Substantia nigra (tissue), 51 donors: ENCODE measurements at places on chromosomes 7 and 10.

GRCh38 chr7:92778972-92779371 lies 57.4 kb downstream of the CDK6 start:
- DNase-seq = no peak

DNA sequence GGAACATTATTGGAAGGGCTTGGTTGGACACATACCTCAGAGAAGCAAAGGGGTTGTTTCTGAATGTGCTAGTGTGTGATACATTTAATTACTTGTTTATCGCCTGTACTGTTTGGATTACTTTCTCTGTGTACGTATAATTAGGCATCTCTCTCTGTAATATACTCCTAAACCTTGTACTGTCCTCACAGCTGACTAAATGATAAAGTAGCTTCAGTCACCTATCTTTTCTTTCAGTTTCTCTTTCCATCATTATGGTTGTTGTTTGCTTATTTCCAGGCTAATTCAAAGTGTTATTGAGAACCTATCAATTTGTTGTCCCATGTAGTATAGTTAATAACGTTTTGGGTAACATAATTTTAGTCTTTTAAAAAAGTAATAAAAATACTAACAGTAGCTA lies 34.0 kb downstream of the MXI1 start:
- DNase-seq = no peak

GRCh38 chr10:124717911-124718741 lies 26.1 kb downstream of the FAM53B start:
- no peak for DNase-seq

DNA sequence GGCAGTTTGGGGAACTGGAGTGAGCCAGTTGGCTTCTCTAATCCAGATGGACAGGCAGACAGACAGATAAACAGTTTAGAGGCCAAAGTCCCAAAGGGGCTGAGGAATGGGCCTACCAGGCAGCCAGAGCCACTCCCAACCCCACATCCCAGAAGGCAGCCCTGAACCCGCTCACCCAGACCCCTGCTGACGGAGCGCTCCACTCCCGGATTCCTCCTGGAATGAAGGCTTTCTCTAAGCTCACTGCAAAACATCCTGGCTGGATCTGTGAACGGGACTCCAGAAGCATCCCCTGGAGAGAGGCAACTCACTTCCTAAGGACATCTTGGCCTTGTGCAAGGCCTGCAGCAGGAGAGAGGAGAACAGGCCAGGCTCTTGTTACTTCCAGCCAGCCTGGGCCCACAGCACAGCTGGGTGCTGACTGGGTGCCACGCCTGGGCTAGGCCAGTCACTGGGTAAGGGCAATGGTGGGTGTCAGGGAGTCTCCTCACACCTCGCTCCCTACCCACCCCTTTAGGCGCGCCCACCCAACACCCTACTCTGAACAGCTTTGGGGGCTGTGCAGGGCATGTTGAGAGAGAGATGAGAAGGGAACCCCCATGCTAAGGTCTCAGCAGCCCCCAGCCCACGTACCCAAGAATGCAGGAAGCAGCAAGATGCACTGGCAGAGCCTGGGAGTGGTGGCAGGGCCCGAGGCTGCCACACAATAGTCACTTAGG lies 168.6 kb upstream of the ZMIZ1 start:
- DNase-seq = no peak

GRCh38 chr7:155455776-155456737 lies 1.9 kb upstream of the EN2 start:
- no peak for DNase-seq

GRCh38 chr7:155798673-155799439 lies 13.4 kb downstream of the SHH start:
- no peak for DNase-seq

- DNase-seq = no peak
Measured at GRCh38 chr10:856416-857157, 74.9 kb downstream of the LARP4B start.

GRCh38 chr10:13396369-13396768 lies 48.3 kb upstream of the SEPHS1 start:
- DNase-seq = no peak

DNA sequence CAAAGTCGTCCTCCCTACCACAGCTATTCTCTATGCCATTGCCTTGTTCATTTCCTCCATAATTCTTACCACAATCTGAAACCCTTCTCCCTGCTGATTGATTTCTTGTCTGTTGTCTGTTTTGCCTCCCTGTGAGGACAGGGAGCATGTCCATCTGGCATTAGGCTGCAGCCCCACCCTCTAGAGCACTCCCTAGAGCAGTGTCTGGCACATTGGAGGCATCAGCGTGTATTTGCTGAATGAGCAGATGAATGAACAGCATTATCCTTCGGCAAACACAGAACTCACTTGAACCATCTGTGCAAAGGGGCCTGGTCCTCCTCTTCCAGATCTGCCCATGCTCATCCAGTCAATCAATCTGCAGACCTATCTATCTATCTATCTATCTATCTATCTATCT lies 5.1 kb upstream of the DMBT1 start:
- DNase-seq = no peak

DNA sequence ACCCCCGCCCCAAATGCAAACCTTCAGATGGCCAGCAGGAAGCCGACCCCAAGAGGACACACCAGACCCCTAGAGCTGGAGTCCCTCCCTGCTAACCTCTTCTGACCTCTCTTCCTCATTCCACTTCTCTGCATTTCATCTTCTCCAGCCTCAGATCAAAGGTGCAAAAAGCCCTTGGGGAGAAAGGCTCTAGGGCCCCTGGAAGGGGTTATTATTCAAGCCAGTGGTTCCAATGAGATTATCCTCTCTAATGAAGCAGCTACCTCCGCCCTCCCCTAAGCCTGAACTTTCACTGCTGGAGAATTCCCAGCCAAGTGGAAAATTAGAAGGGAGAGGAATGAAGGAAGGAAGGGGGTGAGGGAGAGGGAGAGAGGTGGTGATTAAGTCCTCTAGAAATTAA lies 343.9 kb downstream of the PLXNA4 start:
- no peak for DNase-seq

DNA sequence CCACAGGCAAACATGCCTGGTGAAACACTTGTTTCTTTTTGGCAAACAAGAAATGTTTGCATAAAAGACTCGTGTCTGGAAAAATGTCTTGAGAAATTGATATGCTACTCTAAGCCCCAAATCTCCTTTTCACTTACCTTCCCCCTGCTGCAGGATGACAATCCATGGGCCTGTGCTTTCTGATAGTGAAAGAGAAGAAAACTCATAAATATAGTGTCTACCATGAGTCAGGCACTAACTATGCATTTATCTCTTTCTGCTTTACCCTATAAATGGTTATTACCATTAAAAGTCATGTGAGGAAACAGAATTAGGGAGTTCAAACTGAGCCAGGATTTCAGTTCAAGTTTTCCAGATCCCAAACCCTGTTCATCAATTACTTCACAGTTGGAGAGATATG lies 6.6 kb upstream of the TARP start:
- no peak for DNase-seq

DNA sequence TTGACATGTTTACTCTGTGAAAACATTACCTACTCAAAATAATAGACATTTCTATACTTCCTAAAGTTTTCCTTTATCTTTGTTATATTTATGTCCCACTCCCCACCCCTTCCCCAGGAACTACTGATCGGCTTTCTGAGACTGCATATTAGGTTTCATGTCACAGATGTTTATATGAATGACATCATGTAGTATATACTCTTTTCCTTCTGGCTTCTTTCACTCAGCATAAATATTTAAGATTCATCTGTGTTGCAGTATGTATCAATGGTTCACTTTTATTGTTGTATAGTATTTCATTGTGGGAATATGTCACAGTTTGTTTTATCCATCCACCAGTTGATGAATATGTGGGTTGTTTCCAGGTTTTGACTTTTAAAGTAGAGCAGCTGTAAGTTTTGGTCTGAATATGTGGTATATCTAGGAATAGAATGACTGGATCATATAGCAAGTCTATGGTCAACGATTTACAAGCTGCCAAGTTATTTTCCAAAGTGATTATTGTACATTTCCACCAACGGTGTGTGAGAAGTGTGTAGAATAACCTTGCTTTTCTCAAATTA lies 73.8 kb upstream of the CAV2 start:
- DNase-seq = no peak

- DNase-seq = no peak
Measured at GRCh38 chr10:25556457-25556856, 377.6 kb upstream of the MYO3A start.

DNA sequence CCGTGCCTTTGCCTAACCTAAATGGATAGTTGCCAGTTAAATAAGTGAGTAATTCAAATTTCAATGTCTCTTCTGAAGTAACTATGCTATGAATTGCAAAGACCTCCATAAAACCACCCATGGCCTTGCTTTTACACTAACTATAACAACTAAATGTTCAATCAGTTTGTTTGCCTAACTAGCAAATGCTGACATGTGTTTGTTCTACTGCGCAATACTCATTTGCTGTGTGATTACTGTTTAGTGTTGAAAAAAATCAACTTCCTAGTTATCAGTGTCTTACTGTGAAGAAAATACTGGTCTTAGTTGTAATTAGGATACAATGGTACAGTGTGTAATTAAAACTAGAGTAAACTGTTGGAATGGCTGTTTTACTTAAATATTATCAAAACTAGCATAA lies 47.3 kb upstream of the GATAD1 start:
- DNase-seq = no peak

GRCh38 chr10:119602241-119603095 lies 5.7 kb upstream of the TIAL1 start:
- DNase-seq = no peak

DNA sequence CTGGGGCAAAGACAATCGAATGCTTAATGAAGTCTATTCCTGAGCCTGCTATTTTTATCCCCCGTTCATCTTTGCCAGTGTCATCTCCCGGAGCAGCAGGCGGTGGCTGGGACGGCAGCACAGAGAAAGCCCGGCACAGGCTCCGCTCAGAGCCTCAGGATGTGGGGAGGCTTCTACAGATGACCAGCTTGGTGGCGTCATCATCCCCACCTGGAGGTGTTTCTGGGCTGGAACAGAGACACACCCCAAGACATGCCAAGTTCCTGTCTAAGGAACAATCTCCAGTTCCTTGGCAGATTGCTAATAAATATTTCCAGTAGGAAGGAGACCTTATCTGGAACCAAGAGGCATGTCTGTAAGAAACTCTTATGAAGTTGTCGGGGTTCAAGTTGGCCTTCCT lies 552.4 kb upstream of the MGMT start:
- no peak for DNase-seq

GRCh38 chr10:132517951-132518521 lies 19.6 kb upstream of the INPP5A start:
- no peak for DNase-seq

- no peak for DNase-seq
Measured at GRCh38 chr10:102931643-102932042, 13.5 kb downstream of the CNNM2 start.

- DNase-seq = no peak
Measured at GRCh38 chr7:142066536-142066935, 45.0 kb upstream of the MGAM2 start.

DNA sequence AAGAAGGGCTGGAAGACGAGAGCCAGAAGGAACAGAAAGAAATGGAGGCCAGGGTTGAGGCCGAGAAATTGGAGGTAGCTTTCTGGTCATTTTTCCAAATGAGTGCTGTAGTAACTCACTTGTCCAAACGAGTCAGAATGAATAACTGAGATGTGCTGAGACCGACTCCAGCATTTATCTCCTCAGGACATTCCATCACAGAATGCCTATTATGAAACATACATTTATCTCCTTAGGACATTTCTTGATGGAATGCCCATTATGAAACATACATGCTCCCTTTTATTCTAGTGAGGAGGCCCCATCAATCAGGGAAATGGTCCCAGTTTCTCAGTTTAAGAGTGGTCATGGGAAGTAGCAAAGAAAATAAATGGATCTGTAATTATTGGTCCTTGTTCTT lies 16.5 kb downstream of the AVL9 start:
- DNase-seq = no peak

DNA sequence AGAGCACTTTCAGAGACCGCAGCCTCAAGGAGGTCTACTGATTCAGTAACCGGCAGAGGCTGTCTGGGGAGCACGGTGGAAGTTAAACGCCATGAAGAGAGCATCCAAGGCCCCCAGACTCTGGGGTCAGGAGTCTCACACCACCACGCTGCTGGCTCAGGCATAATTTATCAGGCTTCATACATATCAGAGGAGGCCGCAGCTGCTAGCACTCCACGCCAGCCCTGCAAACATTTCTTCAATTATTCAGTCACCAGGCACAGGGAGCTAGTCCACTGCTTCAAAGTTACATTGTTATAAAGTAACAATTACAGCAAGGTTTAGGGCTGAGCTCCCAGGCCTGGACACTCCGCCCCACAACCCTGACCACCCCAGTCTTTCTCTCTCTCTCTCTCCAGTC lies 97.8 kb downstream of the PAXIP1 start:
- no peak for DNase-seq

DNA sequence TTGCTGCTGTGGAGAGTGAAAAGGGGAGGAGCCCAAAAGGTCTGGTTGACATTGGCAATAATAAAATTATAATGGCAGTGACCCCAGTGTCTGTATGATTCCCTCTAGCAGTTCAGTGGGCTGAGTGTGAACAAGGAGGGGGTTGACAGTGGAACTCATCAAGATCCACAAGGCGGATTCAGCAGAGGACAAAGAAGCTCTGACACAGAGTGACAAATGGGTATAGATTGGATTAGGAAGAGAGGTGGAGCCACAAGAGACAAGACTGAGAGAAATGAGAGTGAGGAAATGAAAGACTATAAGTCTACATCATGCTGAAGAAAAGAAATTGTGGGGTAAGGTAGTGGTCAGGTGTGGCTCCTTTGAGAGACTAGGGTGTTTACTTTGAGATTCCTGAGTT lies 58.9 kb downstream of the CCDC71L start:
- DNase-seq = no peak

- no peak for DNase-seq
Measured at GRCh38 chr7:64619705-64620104, 46.2 kb upstream of the ZNF107 start.

DNA sequence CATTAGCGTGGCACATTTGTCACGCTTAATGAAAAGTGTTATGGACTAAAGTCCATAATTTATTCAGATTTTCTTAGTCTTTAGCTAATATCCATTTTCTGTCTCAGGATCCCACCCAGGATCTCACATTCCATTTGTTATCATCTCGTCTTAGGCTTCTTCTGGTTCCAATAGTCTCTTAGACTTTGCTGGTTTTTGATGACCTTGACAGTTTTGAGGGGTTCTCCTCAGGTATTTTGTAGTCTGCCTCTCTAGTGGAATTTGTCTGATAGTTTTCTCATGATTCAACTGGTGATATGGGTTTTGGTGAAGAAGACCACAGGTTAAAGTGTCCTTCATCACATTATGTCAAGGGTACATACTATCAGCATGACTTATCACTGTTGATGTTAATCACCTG lies 66.0 kb upstream of the GPR26 start:
- no peak for DNase-seq

DNA sequence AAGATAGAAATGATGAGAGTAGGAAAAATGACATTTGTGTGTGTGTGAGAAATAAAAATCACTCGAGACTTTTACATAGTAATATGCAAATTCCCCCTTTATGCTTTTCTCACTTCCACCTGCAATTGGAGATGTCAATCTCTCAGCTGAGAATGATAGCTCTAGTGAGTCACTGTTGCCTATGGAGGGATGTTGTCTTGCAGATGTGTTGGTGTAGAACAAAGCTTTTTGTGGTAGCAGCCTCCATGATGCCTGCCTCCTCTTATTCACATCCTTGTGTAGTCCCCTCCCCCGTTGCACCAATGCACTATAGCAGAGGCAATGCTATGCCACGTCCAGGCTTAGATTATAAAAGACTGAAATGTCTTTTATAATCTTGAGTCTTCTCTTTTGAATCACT lies 33.8 kb downstream of the SPAG6 start:
- DNase-seq = no peak
